ENCODE measurements at places on chromosomes 2 and 18.
A peak's percentile ranks its signal among the peaks of the same experiment; 100 is the strongest.

GRCh38 chr18:3634250-3634939, 184.4 kb downstream of the TGIF1 start:
- DNase-seq, result no peak

DNA sequence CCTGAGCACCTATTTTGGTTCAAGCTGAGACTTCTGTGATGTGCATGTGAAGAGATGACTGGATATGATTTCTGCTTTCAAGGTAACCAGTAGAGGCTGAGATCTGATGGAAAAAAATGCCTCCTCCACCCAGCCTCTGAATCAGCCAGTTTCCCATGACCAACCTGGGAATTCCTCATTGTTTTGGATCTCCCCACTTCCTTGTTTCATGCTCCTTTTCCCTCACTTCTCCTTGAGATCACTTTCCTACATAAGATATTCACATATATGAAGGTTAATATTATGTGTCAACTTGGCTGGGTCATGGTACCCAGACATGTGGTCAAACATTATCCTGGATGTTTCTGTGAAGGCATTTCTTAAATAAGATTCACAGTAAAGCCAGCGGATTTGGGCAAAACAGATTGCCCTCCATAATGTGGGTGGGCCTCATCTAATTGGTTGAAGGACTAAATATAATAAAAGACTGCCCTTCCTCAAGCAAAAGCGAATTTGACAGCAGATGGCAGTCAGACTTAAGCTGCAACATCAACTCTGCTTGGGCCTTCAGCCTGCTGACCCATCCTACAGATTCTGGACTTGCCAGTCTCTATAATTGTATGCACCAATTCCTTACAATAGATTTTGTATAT, 379.4 kb downstream of the TNS1 start:
- no peak for DNase-seq

- no peak for DNase-seq
Observed at GRCh38 chr2:19675003-19675629, 226.7 kb downstream of the TTC32 start.

DNA sequence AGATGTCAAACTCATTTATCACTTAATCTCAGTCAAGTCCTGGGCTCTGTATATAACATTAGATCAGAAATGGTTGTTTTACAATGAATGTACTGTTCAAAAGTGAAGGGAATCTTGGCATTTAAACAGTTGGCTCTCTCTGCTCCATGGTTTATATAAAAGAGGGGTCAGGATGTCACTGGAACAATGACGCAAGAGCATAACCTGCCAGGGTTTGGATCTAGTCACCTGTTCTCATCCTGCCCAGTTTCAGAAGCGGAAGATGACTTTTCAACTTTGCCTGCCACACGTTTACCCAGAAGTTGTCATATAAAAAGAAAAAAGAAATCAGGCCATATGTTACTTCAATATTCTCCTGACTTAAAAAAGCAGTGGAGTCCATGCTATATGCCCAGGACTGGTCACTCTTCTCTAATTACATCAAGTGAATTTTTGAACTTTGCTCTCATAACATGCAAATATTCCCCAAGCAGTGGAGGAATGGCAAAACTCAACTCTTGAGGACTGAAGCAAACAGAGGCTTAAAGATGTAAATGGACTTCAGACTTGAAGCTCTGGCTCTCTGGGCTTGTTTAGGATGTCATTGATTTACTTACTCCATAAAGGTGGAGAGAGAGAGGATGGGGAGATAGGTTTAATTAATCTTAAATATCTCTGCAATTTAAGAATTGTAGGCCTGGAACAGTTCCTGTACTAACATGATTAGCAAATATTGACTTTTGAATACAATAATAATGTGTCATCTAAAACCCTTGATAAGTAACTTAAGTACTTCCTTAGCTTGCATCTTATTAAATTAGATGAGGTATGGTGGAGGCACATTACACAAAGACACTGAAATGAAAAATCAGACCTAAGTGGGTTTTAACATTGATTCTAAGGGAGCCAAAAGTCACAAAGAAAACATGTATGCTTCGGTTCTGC, 58.3 kb downstream of the ETAA1 start:
- DNase-seq, result no peak

DNA sequence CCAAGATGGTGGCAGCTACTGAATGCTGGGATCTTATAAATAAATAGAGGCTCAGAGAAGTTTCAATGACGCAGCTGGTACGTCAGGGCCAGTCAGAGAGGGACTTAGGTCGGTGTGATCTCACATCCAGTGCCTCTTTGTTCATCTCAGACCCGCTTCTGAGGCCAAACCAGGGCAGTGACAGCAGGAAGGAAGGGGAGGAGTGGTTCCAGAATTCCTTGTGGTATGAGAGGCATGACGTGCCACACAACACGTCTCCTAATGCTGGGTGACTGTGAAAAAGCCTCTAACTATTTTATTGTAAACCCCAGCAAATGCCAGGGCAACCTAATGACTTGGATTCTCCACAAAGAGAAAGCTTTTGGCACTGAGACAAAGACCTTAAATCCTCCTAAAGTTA, 423.3 kb downstream of the LPIN1 start:
- no peak for DNase-seq

GRCh38 chr2:1923541-1923940, 179.2 kb upstream of the PXDN start:
- no peak for DNase-seq

DNA sequence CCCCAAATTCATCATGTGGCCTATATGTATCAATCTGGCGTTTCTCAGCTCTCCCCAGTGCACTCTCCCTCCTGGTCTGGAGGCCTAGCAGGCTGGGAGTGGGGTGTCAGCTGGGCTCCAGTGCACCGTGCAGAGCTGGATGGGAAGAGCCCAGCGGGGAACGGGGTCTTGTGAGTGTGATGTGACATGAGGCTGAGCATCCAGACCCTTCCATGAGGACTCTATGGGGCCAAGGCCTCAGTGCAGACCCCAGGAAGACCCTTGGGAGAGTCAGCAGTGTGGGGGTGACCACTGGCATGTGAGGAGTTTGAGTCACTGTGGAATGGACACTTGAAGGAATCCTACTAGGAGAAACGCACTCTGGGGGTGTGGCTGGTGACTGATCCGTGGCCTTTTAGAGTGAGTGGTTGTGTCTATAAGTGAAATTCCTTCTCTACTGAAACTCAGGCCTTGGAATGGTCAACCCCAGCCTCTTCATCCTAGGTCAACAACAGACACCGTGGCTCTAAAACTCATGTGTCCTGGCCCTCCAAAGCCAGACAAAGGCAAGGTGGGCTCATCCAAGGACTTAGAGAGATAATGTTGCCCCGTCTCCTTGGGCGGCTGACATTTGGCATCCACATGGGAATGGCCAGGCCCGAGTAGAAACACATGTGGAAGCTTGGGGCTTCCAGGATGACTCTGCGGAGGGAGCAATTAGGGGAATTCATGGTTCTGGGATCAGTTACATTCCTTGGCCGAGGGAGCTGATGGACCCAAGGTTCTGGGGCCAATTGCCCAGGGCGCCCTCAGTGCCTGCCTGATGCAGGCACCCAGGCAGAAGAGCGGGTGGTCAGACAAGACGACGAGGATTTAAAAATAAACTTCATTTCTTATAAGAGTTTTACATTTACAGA, 156.0 kb upstream of the TWIST2 start:
- DNase-seq, result no peak

DNA sequence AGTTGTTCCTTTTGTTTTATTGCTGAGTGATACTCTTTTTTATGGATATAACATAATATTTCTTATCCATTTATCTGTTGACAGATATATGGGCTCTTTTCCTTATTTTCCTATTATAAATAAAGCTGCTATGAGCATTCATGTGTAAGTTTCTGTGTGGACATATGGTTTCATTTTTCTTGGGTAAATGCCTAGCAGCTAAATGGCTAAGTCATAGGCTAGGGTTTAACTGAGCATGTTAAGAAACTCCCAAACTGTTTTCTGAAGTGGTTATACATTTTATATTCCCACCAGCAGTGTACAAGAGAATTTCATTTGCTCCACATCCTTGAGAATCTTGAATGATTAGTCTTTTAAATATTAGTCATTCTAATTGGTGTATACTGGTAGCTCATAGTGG, 786.6 kb upstream of the CDH2 start:
- DNase-seq, result no peak

- no peak for DNase-seq
Observed at GRCh38 chr2:231707625-231707926, 749 bp upstream of the PTMA start.

- no peak for DNase-seq
Observed at GRCh38 chr2:133817680-133818566, 249.7 kb upstream of the NCKAP5 start.

DNA sequence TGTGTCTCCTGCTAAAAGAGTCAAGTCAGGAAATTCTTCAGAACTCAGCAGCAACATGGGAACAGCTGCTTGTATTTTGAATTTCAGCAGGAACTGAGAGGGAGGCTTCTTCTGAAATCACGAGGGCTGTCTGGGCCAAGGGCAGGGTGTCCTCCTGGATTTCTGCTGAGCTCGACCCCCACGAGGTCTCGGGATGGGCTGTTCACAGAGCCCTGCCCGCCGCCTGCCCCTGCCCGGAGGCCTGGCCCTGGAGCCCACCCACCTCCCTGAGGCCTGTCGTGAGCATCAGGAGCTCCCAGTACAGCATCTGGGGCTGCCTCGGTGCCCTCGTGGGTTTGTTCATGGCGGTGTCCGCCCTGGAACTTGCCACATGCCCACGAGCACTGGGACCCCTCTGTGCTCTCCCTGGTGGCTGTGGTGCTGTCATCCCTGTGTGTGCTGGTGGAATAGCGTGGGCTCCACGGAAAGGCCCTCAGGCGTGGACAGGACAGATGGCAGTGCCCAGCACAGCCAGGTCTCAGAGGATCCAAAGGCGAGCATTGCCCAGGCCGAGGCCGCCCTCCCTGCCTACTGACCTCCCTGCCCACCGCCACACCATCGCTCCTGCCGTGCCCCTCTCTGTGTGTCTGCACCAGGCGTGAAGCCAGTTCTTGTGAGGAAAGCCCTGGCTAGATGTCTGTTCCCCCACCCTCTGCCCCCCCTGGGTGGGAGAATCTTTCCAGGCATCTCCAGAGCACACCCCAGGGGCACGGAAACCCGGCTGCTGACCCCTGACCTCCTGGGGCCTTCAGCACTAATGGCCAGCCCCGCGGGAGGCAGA, 25.9 kb downstream of the RAMP1 start:
- no peak for DNase-seq

- no peak for DNase-seq
Observed at GRCh38 chr18:6591491-6591890, 138.0 kb upstream of the ARHGAP28 start.

GRCh38 chr2:39381653-39382052, 55.4 kb downstream of the MAP4K3 start:
- DNase-seq, result no peak

DNA sequence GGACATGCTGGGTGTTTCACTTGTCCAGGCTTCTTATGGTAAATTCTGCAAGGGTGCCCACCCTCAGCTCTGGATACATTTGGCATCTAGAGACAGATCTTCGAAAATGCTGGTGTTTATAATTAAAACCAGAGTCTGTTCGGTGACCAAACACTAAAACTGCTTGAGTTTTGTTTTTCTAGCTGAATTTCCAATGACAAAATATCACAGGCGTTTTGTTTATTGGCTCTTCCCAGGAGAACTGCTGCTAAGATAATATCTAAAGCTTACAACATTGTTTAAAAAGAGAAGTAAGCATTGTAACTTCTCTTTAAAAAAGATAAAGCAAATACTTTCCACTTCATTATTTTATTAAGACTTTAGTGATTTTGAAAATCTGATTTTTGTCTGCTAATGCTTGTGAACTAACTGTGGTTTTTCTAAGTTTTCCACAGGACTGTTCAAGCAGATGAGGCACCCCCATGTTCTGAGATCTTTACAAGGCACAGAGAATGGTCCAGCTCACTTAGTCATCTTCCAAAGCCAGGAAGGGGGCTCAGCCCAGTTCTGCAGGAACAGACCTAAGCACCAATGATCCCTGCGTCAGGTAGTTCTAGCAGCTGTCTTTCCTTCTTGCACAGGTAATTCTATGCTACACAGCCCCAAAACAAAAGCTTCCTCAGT, 94.8 kb upstream of the LTBP1 start:
- no peak for DNase-seq

DNA sequence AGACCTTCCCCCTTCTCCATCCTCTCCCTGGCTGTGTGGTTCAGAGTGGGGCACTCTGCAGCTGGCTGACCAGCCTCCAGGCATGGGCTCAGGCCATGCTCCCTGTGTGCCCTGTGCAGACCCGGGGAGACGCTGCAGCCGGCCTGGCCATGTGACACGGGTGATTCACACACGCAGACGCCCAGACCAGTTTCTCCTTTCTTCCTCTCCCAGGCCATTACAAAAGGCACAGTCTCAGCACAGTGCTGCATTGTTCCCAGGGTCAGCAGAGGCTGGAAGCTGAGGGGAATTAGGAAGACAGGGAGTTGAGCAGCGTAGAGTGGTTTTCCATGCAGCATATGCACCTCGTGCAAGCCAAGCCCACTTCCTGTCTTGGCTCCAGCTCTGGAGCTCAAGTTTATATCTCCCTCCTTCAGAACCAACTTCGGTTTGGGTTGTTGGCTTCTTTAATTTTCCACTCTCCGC, 288.5 kb downstream of the TNS1 start:
- peak; percentile 84 for DNase-seq

DNA sequence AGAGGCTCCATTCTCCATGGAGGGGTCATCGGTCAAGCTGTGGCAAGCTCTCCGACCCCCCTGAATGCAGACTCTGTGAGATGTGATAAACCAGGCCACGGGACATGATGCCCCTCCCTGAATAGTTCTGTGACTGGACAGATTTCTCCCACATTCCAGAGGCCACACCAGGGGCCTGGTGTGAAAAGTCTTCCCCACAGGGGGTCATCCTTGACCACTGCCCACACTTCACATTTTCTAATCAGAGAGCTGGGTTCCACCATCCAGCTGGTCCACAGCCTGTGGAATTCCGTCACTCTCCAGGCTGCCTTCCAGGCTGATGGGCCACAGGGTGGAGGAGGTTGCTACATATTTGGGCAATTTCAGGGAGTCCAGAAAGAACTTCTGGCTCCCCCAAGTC, 51.3 kb upstream of the CYRIA start:
- DNase-seq, result no peak

DNA sequence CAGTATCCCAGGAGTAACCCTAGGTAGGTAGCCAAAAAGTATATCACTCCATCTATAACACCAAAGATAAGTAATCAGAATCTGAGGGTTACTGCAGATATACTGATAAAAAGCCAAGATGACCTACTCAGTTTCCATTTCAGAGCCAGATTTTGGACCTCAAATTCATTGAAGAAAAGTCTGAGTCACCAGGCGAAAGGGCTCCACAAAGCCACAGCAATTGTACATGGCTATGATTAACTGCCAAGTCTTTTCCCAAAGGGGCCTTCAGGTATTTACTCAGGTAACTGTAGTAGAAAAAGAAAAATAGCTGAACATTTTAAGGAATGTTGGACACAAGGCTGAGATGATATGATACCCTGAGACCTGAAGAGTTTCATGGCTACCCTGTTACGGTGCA, 75.6 kb upstream of the KCNH7 start:
- no peak for DNase-seq

Measured in posterior cingulate gyrus (tissue), 11 donors.